Cerebellar nuclear complex (tissue), 1 donor: ENCODE measurements at places on chromosomes 1 and 21.

DNA sequence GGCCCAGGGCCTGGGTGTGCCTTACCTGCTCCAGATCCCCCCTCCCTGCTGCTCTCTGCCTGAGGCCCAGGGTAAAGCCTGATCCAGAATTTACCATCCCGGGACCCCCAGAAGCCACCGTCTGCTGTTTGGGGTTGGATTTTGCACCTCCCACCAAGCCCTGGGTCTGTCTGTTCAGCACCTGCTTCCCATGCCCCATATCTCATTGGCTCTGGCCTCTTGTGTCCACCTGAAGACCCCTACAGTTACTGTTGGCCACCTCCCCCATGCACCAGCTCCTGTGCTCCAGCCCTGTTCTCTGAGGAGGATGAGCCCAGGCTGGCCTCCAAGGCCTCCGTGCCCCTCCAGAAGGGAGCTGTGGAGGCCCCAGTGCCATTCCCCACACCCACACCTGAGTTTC, 113.9 kb downstream of the GRIK3 start:
- no peak for DNase-seq

- DNase-seq = no peak
Observed at GRCh38 chr1:47514229-47514628, 76.4 kb downstream of the FOXD2 start.

GRCh38 chr1:16720351-16721223, 19.7 kb upstream of the RNU1-4 start:
- no peak for DNase-seq

DNA sequence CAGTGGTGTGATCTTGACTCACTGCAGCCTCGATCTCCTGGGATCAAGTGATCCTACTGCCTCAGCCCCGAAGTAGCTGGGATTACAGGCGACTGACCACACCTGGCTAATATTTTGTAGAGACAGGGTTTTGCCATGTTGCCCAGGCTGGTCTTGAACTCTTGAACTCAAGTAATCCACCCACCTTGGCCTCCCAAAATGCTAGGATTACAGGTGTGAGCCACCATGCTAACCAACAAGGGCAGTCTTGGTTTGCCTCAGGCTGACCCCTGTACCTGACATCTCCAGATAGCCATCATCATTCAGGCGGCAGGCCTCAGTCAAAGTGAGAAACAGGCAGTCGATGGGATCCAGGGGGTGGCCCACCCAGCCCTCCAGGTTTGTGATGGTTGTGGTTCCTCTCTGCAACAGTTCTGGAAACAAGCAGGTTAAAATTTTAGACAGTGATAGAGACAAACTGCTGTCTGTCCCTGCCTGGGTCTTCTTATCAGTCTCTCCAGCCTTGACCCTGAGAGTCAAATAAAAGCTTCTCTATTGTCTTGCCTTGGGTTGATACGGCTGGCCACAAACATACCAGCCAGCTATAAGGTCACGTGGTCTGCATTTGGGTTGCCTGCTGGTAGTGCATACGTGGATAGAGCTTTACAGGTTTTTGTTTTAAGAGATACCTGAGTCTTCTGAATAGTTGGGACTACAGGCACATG, 26.8 kb downstream of the UROD start:
- DNase-seq = no peak

DNA sequence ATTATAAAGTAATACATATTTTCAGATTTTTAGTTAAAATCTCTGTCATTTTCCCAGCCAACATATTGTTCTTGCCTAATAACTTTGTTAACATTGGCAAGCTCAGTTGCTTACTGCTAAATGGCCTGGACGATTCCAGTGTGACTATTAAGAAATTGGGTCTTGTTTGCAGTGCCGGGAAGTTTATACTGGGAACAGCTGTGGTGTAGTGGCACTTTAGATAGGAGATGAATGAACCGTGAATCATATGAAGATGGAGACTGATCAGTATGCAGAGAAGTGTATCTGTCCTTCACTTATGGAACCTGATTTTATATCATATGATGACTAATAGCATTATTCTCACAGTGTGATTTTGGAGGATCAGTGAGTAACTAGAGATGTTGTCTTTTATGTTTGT, 3.3 kb downstream of the CHRM3 start:
- no peak for DNase-seq

GRCh38 chr1:83718338-83718737, 280.6 kb downstream of the TTLL7 start:
- no peak for DNase-seq

GRCh38 chr1:95035536-95035935, 37.2 kb downstream of the ALG14 start:
- no peak for DNase-seq

DNA sequence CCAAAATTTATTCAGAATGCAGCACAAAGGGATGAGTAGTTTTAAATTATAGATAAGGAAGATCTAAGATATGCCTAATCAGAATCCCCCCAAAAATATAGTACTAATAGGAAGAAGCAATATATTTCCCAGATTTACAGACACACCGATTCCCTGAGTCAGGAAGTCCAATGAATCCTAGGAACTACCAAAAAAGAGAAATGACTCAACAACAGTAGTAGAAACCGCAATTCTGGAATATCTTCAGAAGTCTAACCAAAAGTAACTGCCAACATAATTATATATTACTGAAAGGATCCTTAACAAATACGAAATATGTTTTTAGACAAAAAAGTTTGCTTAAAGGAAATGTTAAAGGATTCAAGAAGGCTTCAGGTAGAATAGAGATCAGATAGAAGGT, 10.3 kb downstream of the AHCTF1 start:
- no peak for DNase-seq

DNA sequence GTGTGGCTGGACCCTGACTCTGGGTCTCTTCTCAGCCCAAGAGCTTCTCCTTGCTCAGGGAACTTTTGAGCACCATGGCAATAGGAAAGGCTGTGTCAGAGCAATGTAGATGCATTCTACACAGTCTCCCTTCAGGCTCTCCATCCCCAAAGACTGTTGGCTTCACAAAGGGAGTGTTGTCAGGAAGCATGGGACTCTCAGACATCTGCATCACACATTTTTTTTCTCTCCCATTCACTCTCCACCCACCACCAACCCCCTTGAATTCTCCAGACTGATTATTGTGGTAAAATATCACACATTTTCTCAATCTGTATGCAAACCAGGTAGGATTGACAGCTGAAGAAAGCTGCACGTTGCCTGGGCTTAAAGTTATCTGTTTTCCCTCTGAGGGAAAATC, 105.4 kb upstream of the WARS2 start:
- no peak for DNase-seq

DNA sequence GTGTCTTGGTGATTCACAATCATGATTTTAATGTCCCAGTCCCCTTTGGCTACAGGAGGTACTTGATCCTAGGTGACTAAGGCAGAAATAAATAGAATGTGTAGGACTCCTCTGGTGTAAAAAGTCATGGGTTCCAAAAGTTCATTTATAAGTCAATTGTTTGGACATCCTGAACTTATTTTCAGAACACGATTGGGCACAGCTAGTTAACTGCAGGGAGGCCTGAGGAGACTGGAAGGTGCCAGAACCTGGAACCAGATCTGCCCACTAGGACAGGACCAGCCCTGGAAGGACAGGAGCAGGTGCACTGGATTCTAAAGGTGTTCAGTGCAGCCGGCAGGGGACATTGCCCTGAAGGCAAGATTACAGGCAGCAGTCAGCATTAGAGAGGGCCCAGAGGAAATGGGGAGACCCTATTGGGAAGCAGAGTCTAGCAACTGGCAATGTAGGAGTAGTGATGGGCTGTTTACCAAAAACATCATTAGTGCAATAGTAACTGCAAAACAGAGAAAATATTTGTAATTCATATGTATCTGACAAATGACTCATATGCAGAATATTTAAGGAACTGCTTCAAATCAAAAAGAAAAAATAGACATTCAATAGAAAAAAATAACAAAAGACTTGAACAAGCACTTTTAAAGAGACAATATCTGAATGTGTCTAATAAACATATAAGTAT, 23.6 kb upstream of the HEATR1 start:
- no peak for DNase-seq

DNA sequence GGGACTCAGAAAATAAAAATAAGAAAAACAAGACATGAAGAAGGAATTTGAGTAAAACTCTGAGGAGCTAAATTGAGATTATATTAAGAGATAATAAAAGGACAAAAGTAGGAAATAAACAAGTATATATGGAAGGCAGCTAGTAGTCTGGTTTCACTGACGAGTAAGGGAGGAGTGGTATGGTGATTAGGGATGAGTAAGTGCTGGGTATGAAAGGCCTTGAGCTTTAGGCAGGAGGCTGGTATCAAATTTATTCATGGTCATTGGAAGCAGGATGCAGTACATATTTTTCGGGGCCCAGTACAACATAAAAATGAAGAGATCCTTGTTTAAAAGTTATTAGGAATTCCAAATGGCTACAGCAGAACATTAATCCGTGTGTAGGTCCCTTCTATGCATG, 789.7 kb upstream of the PRMT6 start:
- DNase-seq = no peak

GRCh38 chr1:172069534-172069933, 228.2 kb downstream of the DNM3 start:
- DNase-seq = no peak

GRCh38 chr1:152440635-152441471, 26.8 kb upstream of the CRNN start:
- no peak for DNase-seq

GRCh38 chr21:43812139-43812821, 22.9 kb downstream of the RRP1 start:
- no peak for DNase-seq
